ENCODE measurements at places on chromosomes 7 and 10. TPM values are rescaled to one million over a fixed set of nuclear protein-coding genes. Genes with fewer than 3 reads are reported as not detected.

Gene CLCN1
- total RNA-seq = not detected

Gene PTPN20
- 5.6 TPM for total RNA-seq

Gene KCND2
- not detected for total RNA-seq

Gene WEE2
- not detected for total RNA-seq

Gene TUBAL3
- not detected for total RNA-seq

Gene WDFY4
- total RNA-seq = 0.11 TPM

Gene SPDYE11
- under 0.01 TPM for total RNA-seq

All from articular chondrocyte of knee joint (primary cell).